Left colon (tissue), 2 donors: ENCODE measurements at places on chromosomes 1 and 21.

DNA sequence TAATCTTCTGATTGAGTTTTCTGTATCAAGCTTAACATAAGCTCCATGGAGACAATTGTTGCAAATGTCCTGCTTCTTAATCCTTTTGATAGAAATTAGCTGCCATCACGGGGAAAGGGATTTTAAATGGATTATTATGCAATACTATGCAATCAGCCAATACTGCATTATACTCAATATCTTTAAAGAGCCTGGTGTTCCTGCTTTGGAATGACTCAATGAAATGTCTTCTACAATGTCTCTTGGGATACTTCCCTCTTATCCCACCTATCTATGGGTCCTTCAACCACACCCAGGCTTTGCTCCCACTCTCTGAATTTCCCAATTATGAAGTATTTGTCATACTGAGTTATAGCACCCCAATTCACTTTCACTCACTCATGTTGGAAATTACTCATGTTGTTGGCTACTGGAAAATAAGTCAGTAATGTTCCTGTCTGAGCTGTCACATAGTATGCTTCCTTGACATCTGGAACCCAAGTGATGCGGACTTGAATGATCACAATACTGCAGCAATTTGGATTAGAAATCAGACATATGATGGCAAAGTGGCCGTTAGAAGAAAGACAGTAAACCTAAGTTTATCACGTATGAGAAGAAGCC lies 85.0 kb downstream of the TPR start:
- DNase-seq: no peak

- no peak for DNase-seq
Observed at GRCh38 chr1:107821340-107821739, 143.6 kb downstream of the VAV3 start.

GRCh38 chr1:161531986-161532643 lies 7.8 kb downstream of the HSPA6 start:
- no peak for DNase-seq

DNA sequence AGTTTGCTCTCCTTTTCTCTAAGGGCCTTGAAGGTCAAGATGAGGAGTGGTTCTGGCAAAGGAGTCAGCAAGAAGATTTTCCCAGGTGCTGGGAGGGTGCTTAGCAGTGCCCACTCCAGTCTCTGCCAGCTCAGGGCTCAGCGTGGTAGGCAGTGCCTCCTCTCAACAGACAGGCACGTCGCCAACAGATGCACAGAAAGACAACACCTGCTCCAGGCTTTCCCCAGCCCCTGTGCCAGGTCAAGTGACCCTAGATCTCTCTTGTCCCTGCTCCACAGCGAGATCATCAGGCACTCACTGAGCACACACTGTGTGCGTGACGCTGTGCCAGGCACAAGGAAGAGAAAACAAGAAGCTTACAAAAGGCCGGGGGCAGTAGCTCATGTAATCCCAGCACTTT lies 86.0 kb downstream of the CASZ1 start:
- no peak for DNase-seq

- no peak for DNase-seq
Observed at GRCh38 chr1:43651902-43652301, 2.0 kb downstream of the KDM4A start.

GRCh38 chr1:14666373-14666772 lies 67.9 kb downstream of the KAZN start:
- DNase-seq: no peak

DNA sequence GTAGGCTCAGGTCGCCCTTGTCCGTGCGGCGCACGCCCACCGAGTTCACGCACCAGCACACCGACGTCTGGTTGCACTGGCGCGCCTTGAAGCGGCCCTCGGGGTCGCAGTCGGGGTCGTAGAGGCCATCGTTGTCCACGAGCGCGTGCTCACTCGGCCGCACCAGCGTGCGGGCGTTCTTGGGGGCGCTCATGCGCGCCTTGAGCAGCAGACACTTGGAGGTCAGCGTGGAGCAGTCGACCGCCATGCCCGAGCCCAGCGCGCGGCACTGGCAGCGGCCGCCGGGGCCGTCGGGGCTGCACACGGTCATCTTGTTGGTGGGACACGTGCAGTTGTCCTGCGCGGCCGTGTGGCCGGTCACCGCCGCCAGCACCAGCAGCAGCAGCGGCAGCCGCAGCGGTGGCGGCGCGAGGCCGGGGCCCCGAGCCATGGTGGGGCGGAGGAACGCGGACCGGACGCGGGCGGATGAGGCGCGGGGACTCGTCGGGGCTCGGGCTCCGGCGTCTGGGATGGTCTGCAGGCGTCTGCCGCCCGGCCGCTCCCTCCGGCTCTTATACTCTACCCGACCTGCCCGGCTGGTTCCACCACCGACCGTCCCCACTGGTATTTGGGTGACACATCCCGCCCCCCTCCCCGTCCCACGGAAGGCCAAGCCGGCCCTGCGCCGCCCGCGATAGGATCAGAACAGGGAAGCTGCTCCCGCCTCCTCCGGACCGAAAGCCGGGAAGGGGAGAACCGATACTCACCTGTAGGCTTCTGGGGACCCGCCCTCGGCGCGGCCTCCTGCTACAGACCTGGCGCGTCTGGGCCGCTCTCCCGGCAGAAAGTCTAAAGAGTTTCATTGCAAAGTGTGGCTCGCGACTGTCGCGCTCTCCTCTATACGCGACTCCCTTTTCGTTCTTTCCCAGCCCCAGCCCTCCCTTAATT lies at the start of gene TACSTD2:
TACSTD2 (minus strand) TSS at position 526 of the 927 bp plus-strand sequence; CDS start at position 430, 96 bp downstream.
- peak; percentile 44 for DNase-seq

DNA sequence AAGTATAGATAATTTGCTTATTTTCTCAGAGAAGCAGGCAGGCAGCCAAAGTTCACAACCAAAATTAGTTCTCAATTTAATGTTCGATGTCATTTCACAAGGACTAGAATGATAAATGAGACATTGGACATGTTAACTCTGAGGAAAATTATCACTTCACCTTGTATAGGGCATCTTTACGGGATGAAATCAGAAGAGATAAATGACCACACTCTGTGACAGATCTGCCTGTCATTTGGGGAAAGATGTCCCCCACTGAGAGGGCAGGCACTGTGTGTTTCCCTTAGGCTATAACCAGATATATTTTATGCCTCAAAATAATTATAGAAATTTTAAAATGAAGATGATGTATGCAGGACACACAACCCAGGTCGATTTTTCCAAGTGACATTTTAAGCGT lies 642.9 kb downstream of the BRINP3 start:
- no peak for DNase-seq

DNA sequence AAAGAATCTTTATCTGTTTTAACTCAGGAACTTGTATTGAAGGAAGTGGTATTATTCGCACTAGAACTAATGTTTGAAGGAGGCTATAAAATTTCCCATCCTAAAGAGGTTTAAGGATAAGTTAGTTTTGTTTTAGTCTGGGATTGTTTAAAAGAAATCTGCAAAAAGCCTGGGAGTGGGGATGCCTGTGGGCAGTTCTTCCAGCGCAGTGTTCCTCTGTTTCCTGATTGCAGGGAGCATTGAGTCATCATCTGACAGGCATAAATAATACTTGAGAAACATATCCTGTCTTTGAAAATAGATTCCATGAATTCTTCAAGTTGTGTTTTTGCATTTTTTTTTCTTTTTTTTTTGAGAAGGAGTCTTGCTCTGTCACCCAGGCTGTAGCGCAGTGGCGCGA lies 350.8 kb upstream of the PTBP2 start:
- DNase-seq: no peak

- DNase-seq: peak; percentile 11
Observed at GRCh38 chr1:199545780-199546179, 481.7 kb upstream of the NR5A2 start.

GRCh38 chr1:173234899-173235298 lies 27.8 kb upstream of the TNFSF4 start:
- no peak for DNase-seq

DNA sequence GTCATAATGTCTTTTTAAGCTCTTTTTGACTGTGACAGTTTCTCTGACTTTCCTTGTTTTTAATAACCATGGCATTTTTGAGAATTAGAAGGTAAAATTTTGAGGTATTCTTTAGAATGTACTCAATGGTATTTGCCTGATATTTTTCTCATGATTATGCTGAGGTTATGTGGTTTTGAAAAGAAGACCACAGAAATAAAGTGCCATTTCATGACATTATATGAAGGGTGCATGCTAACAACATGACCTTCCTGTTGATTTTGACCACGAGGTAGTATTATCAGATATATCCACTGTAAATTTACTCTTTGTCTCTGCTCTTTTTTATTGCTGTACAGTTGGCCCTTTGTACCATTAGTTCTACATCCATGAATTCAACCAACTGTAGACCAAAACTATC lies 1418.5 kb downstream of the PLA2G4A start:
- no peak for DNase-seq

DNA sequence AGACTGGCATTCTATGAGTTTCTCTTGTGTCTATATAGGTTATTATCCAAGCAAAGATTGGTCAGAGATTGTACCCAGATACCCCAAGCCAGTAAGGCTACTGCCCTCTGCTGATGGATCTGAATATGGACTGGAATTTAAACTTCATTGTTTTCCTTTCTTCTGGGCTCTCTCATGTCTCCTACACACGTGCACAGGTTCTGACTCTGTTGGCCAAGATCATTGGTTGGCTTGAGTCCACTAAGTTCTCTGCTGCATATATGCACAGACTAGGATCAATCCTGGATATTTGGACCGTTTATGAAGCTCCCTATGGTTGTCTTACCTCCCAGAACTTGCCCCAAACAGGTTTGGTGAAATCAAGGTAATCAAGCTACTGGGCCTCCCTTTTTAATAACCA lies 69.7 kb downstream of the CC2D1B start:
- no peak for DNase-seq

DNA sequence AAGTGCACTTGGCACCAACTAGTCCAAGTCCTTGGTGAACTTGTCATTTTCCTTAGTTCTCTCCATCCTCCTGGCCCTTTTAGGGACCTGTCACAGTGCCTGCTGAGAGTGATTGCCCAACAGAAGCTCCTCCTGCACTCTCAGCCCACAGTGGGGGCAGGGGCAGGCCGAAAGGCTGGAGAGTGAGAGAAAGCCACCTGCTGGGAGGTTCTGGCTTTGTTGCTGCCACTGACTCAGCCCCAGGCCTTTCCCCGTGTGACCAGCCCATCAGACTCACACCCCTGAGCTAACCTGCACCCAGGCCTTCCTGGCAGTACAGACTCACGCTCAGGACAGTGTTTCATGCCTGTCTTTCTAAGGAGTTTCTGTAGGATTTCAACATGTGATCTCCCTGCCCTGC lies 17.1 kb upstream of the PROK1 start:
- DNase-seq: peak; percentile 12

DNA sequence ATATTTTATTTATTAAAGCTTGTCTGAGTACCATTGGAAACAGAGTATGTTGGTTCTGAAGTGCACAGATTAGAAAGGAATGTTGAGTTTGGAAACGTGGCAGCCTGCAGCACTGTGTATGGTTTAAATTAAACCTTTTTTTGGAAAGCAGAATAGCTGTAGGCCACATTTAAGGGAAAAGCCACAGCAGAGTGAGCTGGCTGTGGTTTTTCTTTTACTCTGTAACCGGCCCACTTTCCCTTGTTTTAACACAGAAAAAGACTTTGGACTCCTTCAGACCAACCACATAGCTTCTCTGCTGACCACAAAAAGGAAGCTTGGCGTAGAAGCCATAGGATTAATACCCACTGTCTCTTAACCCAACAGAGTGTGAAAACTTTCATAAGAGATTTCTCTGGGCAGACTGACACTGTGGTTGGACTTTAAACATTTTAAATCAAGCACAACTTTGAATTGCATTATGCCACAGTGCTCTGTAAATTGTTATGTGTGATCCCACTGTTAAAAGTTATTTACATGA lies 75.2 kb downstream of the NFIA start:
- DNase-seq: no peak

GRCh38 chr1:112172294-112172882 lies 182.9 kb upstream of the KCND3 start:
- DNase-seq: peak; percentile 26

- DNase-seq: no peak
Observed at GRCh38 chr21:27024971-27025370, 58.1 kb upstream of the ADAMTS5 start.

- DNase-seq: no peak
Observed at GRCh38 chr1:4599521-4599920, 54.9 kb upstream of the AJAP1 start.

DNA sequence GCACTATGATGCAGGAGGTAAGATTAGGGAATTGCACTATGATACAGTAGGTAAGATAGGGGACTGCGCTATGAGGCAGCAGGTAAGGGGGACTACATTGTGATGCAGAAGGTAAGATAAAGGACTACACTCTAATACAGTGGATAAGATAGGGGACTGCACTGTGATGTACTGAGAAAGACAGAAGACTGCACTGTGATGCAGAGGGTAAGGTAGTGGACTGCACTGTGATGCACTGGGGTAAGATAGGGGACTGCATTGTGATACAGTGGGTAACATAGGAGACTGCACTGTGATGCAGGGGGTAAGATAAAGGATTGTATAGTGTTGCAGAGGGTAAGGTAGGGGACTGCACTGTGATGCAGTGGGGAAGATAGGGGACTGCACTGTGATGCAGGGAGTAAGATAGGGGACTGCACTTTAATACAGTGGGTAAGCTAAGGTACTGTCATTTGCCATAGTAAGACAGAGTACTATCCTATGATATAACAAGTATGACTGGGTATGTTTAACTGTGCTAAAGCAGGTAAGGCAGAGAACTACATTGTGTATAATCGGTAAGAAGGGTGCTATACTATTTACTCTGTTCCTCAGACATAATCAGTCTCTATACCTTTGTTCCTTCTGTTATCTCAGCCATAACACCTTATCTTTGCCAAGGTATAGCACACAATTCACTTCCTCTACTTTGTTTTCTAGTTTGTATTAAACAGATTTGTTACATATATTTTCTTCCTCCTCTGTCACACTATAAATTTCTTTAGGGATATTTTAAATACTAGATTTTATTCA lies 208.5 kb downstream of the BARHL2 start:
- no peak for DNase-seq

GRCh38 chr21:41490330-41490729 lies 17.6 kb downstream of the TMPRSS2 start:
- DNase-seq: no peak

GRCh38 chr1:18947570-18947969 lies 8.9 kb downstream of the IFFO2 start:
- DNase-seq: no peak

- peak; percentile 49 for DNase-seq
Observed at GRCh38 chr1:25430967-25431881, 527 bp downstream of the MACO1 start.

DNA sequence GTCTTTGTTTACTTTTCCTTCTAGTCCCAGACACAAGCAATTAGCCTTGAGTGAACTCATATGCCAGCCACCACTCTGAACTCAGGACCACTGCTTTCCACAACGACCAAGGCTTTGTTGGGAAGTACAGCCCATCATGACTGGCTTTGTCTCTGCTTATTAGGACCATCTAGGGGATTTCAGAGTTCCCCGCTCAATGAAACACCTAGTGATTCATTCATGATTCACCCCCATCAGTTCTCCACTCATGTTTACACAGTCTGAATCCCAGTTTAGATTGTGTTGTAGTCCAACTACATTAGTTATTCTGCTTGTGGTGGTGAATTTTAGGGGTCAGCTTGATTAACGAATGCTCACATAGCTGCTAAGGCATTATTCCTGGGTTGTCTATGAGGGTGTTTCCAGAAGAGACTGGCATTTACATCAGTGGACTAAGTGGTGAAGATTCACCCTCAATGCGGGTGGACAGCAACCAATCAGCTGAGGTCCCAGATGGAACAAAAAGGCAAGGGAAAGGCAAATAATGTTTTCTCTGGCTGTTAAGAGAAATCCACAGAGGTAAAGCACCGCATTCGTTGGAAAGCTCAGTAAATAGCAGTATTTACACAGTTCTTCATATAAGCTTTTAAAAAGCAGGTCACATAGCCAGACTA lies 122.7 kb downstream of the RGS21 start:
- no peak for DNase-seq

GRCh38 chr1:79694241-79694640 lies 687.7 kb upstream of the ADGRL4 start:
- DNase-seq: no peak
